ENCODE measurements at places on chromosomes 5 and 9. TPM values are rescaled to one million over a fixed set of nuclear protein-coding genes. Genes with fewer than 3 reads are reported as not detected.

LCP2 gene
- polyA plus RNA-seq: 3.6 TPM

DNA sequence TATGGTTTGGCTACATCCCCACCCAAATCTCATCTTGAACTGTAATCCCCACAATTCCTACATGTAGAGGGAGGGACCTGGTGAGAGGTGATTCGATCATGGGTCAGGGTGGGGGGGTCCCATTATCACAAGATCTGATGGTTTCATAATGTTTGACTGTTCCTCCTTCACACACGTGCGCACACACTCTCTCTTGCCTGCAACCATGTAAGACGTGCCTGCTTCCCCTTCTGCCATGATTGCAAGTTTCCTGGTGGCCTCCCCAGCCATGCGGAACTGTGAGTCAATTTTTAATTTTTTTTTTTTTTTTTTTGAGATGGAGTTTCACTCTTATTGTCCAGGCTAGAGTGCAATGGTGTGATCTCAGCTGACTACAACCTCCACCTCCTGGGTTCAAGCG is 27.0 kb downstream of the FAM169A start:
- no peak for DNase-seq

GRCh38 chr9:136910197-136910900 is 24.0 kb downstream of the TRAF2 start:
- no peak for DNase-seq

- DNase-seq: no peak
Measured at GRCh38 chr9:7967851-7968250, 168.3 kb upstream of the DMAC1 start.

GRIN1 gene
- 0.20 TPM for polyA plus RNA-seq
